ENCODE measurements at places on chromosomes 5 and 9.

GRCh38 chr9:126906091-126906490, 8.5 kb upstream of the RALGPS1 start:
- no peak for DNase-seq

- no peak for DNase-seq
Measured at GRCh38 chr9:131104016-131104740, 7.8 kb downstream of the AIF1L start.

GRCh38 chr9:19387317-19387716, 7.3 kb upstream of the RPS6 start:
- DNase-seq: no peak

DNA sequence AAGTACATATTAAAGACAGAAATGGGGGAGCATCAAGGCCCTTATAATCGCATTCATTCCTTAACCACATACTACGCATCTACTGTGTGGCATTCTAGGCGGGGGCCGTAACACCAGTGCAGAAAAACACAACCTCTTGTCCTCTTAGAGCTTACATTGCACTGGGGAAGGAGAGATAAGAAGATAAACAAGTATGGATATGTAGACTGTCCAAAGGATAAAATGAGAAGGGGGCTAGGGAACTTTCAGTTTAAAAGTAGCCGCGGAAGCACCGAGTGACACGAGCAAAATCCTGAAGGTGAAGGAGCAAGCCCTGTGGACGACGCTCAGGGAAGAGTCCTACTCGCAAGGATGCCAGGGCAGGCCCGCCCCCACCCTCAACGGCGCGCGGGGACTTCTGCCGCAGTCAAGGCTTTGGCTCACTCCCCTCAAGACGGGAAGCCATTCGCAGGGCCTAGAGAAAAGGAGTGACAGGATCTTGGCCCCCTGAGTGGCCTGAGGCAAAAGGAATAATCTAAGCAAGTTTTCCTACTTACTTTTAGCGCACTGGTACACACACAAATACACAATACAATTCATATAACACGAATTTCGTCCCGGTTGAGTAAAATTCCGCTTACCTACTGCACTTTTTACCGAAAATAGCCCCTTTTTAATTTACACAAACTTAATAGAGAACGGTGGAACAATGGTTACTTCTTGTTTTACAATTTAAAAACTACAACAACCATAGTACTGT, 1.3 kb upstream of the NIPBL start:
- peak; percentile 62 for DNase-seq

DNA sequence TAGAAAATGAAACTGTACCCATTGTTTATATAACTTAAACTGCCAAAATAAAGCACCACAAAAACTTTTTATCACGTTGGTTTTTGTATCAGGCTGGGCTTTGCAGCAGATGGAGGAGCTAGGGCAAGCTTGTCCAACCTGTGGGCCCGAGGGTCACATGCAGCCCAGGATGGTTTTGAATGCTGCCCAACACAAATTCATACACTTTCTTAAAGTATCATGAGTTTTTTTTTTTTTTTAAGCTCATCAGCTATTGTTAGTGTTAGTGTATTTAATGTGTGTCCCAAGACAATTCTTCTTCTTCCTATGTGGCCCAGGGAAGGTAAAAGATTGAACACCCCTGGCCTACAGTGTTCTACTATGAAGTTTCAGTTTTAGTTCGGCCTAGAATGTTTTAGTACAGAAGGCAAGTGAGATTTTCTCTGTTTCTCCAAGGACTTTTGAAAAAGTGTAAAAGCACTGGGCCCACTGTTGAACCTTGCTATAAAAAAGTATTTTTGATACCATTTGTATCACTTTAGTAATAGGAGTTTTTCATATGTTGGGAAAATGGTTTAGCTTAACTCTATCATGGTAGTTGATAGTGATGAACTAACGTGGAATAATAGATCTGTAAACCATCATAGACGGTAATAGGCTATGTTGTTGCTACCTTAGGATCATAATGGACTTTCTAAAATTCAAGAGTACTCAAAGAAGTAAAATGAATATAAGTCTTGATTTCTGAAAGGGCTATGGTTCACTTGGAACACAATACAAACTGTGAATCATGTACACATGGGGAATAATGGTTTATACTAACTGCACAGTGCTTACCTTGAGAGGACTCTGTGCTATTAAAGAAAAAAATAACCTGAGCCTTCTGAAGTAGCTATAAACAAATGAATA, 2.9 kb downstream of the CDKN2A start:
- DNase-seq: no peak

- no peak for DNase-seq
Measured at GRCh38 chr5:151449839-151450238, 2.4 kb downstream of the SLC36A1 start.

- DNase-seq: no peak
Measured at GRCh38 chr5:150065346-150065745, 21.0 kb downstream of the CSF1R start.

DNA sequence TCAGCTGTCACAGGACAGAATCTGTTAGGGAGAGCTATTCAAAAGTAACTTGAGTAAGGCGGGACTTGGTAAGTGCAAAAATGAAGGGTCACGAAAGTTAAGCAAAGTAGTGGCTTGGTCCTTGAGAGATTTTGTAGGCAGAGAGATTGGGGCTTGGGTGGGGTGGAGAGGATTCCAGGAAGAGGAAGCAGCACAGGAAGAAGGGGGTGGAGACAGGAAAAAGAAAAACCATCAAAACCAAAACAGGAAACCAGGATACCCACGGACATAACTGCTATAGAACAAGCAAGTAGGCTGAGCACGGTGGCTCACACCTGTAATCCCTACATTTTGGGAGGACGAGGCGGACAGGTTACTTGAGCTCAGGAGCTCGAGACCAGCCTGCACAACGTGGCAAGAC, 3.7 kb downstream of the ROPN1L start:
- no peak for DNase-seq

DNA sequence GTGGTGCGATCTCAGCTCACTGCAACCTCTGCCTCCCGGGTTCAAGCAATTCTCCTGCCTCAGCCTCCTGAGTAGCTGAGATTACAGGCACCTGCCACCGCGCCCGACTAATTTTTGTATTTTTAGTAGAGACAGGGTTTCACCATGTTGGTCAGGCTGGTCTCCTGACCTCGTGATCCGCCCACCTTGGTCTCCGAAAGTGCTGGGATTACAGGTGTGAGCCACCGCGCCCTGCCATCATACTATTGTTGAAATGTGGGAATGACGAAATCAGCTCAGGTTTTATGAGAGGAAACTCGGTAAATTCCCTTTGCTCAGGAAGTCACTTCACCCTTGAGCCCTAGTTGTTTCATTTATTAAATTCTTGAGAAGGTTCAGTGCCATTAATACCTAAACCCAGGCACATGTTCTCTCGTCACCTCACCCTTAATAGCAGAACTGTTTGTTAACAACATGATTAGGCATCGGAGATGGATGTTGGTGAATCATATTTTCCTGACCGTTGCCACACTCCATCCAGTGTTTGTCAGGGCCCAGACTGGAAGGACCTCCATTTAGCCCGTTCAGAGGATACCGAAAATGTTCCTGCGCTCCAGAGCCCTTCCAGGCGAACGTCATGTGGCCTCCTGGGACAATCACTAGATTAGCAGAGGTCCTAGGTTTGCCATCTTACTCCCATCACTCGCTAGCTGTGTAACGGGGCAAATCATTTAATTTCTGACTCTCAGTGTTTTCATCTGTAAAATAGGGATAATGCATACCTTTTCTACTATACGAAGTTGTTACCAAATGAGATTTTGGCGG, 20.0 kb upstream of the CREBRF start:
- peak; percentile 60 for DNase-seq

DNA sequence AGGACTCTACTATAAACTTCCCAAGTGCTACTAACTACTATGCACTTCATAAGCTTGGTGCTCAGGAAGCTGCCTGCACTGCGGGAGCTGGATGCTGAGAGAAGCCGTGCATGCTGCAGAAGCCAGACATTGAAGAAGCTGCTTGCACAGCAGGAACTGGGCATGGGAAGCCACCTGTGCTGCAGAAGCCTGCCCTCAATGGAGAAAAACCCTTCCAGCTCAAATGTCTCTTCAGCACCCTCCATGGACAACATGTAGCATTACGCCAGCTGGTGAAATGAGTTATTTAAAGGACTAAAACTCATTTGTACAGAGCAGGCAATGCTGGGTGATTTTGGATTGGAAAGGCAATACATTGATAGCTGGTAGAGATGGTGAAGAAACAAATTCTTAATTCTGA, 247.2 kb downstream of the KIF4B start:
- no peak for DNase-seq

DNA sequence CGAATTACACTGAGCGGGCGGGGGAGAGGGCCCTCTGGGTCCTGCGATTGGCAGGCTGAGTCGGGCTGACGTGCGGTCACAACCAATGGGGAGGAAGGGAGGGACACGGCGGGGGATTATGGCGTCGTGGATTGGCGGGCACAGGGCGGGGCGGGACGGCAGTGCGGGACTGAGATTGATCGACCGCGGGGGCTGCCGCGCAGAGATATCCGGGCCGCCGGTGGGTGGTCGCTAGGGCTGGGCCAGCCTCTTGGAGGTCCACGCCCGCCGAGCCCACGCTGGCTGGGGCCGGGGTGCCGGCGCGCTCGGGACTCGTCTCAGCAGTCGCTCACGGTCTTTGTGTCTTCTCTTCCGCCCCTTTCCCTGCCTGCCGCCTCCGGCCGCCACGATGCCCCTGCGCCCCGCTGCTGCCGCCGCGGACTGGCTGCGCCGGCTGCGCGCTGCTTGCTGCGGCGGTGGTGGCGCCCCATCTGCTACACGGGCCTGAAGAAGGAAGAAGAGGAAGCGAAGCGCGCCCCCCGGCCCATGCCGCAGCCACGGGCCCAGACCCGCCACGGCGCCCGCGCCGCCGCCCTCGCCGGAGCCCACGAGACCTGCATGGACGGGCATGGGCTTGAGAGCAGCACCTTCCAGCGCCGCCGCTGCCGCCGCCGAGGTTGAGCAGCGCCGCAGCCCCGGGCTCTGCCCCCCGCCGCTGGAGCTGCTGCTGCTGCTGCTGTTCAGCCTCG, at the start of gene RGMB:
Gene RGMB, plus strand, starts transcription at position 200 of the 728 bp plus-strand sequence. Its CDS starts 408 bp downstream, at position 608.
- DNase-seq: peak; percentile 90

DNA sequence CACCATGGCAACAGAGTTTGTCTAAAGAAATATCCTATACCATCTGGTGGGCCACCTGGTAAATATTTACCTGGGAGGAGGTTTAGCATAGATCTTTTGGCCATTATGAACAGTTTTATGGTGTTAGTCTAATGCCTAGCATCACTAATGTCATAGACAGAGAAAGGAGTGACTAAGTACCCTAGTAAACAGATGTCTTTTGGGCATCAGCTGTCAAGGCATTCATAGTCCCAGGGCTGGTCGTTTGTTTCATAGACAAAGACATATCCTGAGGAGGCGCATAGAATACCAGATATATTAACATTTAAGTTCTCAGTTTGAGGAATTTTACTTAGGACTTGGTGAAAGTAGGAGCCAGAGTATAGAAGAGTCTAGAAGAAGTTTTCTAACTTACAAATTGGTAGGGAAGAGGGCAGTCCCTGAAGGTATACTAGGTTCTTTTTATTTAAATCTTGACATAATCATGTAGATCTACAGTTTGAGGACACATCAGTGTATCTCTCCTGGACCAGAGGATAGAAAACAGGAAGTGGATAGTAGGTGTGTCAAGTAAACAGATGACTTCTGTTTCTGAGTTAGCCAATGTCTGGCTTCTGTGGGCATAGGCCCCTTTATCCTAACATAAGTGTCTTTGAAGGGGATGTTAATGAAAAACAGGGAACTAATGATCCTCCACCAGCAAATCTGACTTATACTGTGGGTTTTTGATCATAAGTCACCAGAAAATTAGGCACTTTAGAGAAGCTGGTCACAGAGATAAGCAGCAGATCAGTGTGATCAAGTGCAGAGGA, 105.0 kb upstream of the PRSS3 start:
- DNase-seq: no peak

DNA sequence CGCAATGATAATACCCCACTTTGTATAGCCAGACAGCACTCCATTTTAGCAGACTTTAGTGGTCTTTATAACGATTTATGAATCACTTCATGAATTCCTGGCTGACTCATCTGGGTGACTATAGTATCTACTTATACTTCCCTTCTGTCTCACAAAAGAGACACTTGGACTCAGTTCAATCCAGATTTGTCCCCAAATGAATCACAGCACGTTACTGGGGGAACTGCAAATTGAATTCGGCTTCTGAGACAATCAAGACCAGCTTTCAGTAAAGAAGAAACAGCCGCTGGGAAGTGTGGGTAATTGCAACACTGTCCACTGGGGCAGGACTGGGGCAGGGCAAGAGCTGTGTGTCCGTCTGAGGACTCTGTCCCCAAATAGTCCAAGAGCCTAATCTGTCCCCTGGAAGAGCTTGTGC, 337.3 kb upstream of the RFX3 start:
- no peak for DNase-seq

- DNase-seq: no peak
Measured at GRCh38 chr9:82168585-82168984, 180.0 kb downstream of the SPATA31D1 start.

All from activated T-cell treated with anti-CD3 and anti-CD28 coated beads, Interleukin-2, amount 50 U/mL, for 24 hours (primary cell).